ENCODE measurements at places on chromosomes 6 and 20. TPM values are rescaled to one million over a fixed set of nuclear protein-coding genes. Genes with fewer than 3 reads are reported as not detected.

DNA sequence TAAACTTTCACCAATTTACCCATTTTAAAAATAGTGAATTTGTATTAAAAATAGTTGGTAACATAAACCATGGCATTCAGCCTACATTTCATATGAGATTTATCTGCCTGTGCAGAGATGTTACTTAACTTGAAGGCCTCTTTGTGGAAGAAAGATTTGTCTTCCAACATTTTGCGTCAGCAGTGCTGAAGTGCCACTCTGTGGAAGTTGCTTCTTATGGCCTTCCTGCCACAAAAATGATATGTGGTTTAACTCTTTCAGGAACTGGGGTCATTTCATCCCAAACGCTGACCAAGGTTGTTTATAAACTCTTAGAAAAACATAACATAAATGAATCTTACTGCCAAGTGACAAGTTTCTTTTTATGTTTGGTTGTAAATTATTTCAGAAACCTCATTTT is 246.8 kb downstream of the ARID1B start:
- peak; percentile 31 for DNase-seq

DNA sequence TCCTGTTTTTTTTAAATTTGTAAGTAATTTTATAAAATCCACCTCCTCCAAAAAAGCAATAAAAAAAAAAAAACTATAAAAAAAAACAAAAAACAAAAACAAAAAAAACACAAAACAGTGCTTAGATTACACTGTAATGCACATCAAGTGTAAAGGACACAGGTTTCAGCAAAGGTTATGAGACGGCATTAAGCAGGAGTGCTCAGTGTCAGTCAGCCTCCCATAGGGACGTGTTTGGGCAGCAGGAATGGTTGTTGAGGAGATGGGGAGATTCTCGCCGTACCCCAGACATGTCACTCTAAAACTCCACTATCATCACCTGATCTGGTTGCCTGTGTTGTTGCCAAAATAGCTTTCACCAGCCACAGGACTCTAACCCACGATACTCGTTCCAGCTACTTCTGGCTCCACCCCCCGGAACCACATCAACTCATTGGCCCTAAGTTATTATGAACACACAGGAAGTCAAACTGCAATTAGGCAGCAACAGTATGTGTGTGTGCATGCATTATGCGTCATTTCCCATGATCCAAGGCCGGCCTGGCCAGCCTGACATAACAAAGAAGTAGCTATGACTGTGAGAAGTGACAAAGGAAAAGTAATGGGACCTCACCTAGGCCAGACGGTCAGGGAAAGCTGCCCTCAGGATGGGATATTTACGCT is 28.7 kb downstream of the ECT2L start:
- DNase-seq = no peak

DNA sequence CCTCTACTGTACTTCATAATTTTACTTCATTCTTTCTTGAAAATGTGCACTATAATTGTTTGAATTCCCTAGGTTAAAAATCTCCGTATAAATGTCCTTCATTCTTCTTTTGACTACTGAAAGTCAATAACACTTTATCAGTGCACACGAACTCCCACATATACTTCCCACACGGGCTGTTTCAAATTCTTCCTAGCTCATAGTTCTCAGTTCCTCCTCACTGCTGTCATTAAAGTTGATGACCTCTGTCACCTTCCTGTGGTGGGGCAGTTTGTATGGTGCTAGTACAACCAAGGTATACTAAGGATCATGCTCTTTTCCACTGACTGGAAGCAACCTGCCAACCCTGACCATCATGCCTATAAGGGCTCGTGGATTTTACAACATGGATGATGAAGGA is 40.0 kb upstream of the CD2AP start:
- DNase-seq = no peak

GRCh38 chr20:58747211-58747610 is 54.6 kb downstream of the NPEPL1 start:
- DNase-seq = no peak

DNA sequence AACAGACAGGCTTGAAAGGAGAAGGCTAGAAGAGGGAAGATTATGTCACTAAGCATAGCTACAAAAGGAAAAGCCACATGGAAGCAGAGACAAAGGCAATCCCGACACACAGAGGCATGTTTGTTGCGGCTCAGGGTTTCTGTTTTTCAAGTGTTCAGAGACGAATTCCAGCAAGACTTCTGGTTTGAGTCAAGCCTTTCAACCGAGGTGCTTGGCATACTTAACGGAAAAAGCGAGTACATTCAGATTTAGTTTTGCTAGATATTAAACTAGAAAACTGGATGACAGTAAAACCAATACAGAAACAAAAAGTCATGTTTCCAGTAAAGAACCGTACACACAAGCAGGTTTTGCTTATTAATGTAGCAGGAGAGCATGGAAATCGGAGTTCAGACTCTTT is 27.2 kb downstream of the MCUR1 start:
- DNase-seq = no peak

GRCh38 chr6:7899101-7899888 is 11.3 kb downstream of the TXNDC5 start:
- DNase-seq = no peak

- DNase-seq = no peak
These were observed 711.1 kb downstream of the EPHA7 start for GRCh38 chr6:92708270-92708669.

DNA sequence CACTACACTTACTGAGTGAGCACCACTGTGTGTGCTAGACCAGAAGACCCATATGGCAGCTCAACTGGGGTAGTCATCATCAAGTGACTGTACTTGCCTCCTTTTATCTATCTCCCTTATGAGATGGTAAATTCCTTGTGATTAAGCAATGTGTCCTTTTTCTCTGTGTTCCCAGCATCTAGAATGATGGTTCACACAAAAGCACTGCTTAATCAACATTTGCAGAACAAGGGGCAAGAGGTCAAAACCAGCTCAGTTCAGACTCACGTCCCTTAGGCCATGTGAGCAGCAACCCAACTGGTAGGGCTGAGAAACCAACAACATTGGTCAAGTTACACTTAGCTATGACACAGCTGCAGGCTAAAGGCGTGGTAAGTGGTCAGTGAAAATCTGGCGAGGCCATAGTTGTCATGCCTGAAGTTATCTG is 10.0 kb downstream of the TRAM2 start:
- DNase-seq = no peak

DNA sequence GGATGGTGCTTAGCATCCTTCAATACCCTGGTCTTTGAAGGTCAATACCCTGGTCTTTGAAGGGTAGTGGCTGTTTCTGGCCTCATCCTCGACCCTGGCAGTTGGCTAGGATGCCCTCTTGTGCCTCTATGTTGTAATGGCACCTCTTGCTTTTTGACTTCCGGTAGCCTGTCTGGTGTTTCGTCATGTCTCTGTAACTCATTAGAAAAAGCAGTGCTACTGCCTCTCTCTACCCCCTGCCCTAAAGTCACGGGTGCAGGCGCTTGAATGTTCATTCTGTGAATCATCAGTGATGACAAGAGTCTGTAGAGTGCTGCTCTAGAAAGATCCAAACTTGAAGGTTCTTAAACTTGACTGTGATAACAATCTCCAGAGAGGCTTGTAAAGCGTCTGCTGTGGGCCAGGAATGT is 28.3 kb downstream of the RSPO4 start:
- DNase-seq = no peak

- no peak for DNase-seq
These were observed 50.6 kb upstream of the NELFCD start for GRCh38 chr20:58930496-58930895.

- no peak for DNase-seq
These were observed 65.8 kb downstream of the SHPRH start for GRCh38 chr6:145898376-145898775.

- no peak for DNase-seq
These were observed 35.3 kb downstream of the FOXQ1 start for GRCh38 chr6:1347161-1347560.

GRCh38 chr6:139613496-139613895 is 239.0 kb upstream of the CITED2 start:
- no peak for DNase-seq

- DNase-seq = no peak
These were observed 45.0 kb downstream of the PXDC1 start for GRCh38 chr6:3706547-3706946.

DNA sequence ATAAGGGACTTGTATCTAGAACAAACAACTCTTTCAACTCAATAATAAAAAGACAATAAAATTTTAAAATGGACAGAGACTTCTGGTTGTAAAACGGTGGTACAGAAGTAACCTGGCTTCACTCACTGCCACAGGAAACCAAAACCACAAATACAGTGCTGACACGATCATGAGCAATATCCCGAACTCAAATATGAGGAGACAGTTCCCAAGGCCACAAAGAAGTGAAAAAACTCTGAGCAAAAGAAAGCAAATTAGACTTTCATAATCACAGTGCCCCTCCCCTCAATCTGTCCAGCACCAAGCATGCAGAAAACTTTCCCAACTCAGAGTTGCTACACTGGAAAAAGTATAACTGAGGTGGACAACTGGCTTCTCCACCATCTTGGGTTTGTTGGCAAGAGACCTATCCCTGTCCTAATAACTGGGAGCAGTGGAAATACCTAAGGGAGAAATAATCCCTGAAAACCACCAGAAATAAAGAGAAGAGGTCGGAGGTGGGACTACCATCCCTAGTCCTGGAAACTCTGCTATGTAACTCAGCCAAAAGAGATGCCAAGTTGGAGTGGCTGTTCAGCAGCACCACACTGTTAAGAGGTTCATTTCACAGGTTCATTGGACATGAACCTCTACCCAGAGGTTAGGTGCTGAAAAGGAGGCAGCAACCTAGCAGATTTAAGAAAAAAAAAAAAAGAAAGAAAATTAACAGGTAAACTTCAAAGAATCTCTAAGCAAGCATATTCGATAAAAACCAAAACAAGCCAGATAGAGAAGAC is 55.5 kb downstream of the REV3L start:
- peak; percentile 67 for DNase-seq

GRCh38 chr6:57158658-57159057 is 13.5 kb upstream of the BAG2 start:
- no peak for DNase-seq

- no peak for DNase-seq
These were observed 48.7 kb upstream of the RSPO3 start for GRCh38 chr6:127069659-127070279.

- no peak for DNase-seq
These were observed 39.3 kb upstream of the C20orf144 start for GRCh38 chr20:33622705-33623365.

- DNase-seq = no peak
These were observed 20.0 kb downstream of the GINM1 start for GRCh38 chr6:149586149-149586548.

DNA sequence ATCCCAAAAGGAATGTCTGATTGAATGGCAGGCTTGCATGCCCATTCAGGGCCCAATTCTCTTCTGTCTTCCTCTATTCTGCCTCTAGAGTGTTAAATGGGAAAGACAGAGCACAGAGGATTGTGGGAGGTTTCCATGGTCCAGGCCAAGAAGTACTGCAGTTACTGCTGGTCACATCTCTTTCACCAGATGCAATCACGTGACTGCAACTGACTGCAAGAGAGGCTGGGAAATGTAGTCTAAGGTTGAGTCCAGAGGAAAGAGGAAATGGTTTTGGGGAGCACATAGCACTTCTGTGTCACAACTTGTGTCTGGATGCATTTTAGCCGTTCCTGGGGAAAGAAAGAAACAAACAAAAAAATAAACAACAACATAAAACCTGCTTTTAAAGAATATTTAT is 336.4 kb upstream of the BTBD3 start:
- peak; percentile 50 for DNase-seq

DNA sequence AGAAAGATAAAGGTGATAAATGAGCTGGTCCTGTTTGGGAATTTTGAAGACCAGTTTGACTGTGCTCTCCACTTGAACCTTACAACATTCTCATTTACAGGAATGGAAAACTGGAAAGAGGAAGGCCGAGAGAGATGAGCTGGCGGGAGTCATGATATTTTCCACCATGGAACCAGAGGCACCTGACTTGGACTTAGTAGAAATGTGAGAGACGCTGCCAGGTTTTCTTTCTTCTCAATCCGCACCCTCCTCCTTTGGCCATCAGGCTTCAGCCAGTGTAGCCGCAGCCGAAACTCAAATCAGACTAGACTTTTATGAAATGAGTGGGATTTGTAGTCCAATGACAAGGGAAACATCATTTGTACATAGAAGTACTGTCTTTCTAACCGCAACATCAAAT is 54.7 kb upstream of the SYNJ2 start:
- no peak for DNase-seq

GRCh38 chr6:143731789-143732188 is 54.0 kb downstream of the PHACTR2 start:
- no peak for DNase-seq

DNA sequence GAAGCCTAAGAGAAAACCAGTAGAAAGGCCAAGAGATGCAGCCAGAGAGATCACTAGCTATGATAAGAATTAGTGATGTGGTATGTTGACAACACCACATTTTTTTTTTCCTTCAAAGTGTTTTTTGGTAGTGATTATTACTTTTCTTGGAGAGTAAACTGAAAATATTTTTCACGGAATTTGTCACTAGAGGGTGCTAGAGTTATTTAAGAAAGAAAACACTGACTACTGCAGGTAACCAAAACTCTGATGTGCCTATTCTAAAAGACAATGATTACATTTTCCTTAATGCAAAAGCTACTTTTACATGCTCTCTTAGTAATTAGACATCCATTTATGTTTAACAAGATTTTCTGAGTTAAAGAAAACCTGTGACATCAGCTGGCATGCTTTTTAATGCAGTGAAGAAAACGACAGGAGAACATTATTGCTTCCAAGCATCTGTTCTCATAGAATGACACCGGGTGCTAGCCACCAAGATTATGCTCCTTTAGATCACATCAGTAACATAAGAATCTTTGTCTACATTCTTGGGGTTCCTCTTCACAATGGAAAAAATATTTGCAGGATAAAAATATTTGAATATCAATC is 28.8 kb downstream of the RWDD2A start:
- DNase-seq = no peak

GRCh38 chr6:42428326-42429041 is 23.2 kb downstream of the TRERF1 start:
- no peak for DNase-seq

Gene ADNP
- total RNA-seq = 33.4 TPM

Gene PTGIS
- total RNA-seq = not detected

Gene JPH2
- under 0.01 TPM for total RNA-seq

Gene ADTRP
- not detected for total RNA-seq

Gene TPX2
- total RNA-seq = 5.1 TPM

Gene SGK2
- total RNA-seq = 1.3 TPM

Gene CRISP2
- total RNA-seq = under 0.01 TPM

Gene FAM217A
- total RNA-seq = not detected

Gene PHACTR1
- 34.2 TPM for total RNA-seq

Gene C4B
- total RNA-seq = 4.6 TPM

Measured in hematopoietic multipotent progenitor cell (in vitro differentiated cells).